ENCODE measurements at places on chromosomes 2 and 18.

- no peak for DNase-seq
Observed at GRCh38 chr2:181812106-181812743, 79.3 kb upstream of the ITPRID2 start.

DNA sequence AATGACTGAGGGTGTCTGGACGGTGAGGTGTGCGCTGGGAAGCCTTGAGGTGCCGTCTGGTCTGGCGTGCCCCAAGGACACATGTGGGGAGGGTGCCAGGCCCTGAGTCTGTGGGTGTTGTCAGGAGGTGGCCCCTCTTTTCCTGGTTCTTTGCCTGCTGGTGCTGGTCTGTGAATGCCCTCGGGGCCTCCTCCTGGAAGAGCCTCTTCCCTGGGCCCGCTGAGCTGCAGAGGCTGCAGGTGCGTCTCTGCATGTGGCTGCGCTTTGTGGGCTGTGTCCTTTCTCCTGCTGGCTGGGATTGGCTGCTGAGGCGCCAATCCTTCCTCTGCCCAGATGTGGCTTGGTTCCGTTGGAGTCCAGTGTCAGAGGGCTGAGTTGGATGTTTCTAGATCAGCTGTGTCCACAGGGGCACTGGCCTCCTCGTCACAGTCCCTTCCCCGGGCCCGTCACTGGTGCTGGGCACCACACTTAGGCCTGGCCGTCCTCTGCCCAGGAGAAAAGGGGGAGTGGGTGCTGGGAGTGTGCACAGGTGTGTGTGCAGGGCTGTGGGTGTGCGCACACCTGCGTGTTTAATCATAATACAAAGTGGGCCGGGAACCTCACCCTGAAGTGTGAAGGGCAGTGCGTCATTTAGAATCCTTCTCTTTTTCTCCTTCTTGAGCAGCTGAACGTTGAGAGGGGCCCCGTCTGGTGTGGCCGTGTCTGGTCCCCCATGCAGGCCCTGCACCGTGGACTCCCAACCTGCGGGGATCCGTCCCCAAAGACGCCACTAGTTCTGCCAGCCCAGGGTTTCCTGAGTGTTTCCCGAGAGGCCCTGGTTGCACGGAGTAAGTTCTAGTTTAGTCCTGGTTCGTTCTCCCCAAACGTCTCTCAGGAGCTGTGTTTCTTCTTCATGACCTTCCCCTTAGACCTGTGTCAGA lies 35.5 kb downstream of the RTP5 start:
- DNase-seq, result no peak

DNA sequence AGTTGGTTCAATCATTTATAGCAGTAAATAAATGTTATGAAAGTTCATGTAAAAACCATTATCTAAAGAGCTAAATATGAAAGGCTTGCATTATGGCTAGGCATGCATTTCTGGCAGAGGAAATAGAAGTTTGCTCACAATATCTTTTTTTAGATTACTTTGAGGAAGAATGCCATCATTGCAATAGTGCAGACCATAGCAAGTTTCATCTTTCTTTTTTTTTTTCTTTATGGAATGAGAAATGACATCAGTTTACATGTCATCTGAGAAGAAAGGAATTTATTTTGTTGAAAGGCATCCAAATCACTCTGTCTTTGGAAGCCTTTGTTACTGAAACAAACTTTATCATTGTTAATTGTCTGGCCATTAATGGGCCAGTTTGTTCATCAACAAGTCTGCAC lies 74.5 kb upstream of the NCKAP5 start:
- DNase-seq, result no peak

DNA sequence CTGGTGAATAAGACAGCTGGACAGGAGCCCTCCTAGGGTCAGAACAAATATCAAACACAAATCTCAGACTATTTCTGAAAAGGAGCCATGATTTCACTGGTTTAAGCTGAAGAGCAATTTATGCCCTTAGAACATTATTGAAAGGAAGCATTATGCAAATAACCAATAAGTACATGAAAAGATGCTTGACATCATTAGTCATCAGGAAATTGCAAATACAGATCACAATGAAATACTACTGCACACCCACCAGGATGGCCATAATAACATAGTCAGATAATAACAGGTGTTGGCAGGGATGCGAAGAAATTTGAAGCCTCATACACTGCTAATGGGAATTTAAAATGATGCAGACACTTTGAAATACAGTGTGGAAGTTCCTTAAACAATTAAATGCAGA lies 176.4 kb upstream of the RAB6C start:
- DNase-seq, result no peak

GRCh38 chr18:62453864-62454263 lies 69.0 kb upstream of the ZCCHC2 start:
- DNase-seq, result no peak

DNA sequence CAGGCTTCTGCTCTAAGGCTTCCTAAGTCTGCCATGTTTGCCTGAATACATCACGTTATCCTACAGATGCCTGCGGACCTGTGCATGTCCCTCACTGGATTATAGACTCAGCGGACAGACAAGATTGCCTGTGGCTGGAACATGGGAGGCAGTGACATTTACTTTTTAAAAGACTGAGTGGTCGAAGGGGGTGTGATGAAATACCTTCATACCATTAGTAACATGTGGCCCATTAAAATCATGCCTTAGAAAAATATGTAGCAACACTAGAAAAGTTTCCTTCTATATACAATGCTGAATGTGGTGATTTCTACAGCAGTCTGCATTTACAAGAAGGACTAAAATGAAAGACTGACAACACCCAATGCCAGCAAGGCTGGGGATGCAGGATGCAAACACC lies 154.4 kb downstream of the ASB1 start:
- DNase-seq, result no peak

- no peak for DNase-seq
Observed at GRCh38 chr18:56330366-56331110, 307.9 kb downstream of the TXNL1 start.

GRCh38 chr2:119349289-119349688 lies 17.3 kb downstream of the C2orf76 start:
- DNase-seq, result no peak

DNA sequence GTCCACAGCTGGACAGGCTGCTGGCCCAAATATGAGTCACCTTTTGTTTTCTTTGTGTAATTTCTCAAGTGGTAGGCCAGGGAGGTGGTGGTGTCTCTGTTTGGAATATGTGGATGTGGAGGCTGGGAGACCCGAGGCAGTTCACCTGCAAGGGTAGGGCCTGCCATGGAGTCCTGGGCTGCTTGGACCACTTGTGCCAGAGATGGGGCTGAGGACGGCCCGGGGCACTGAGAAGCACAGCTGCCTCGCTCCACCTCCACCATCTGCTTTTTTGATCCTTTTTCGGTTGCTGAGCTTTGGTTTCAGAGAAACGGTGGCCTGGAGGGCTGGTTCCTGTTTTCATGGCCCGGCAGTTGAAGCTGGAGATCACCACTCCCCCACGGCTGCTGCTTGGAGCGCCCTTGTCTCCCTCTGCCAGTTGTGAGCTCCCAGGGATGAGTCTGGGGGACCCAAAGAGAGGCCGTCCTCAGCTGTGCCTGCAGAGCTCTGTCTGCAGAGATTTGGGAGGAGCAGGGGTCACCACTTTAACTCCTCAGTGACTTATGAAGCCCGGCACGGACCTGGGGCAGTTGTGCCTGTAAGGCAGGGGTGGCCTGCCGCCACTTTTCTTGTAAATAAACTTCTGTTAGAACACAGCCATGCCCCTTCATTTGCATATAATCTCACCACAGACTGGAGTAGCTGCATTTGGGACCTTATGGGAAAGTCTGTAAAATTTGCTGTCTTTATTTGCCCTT lies 67.6 kb upstream of the MCFD2 start:
- DNase-seq, result no peak

DNA sequence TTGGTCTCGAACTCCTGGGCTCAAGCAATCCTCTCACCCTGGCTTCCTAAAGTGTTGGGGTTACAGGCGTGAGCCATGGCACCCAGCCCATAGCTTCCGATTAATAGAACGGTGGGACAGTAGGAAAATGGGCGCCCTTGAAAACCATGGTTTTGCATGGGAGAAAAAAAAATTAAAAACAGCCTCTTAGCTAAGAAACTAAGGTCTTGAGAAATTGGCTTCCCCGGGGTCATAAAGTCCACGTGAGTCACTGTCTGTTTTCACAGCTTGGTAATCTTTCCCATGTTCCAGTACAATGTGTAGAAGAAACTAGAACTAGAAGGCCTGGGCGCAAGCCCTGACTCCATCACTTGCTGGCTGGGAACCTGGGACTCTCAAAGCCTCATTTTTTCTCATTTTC lies 20.7 kb downstream of the B3GNT2 start:
- DNase-seq, result no peak

DNA sequence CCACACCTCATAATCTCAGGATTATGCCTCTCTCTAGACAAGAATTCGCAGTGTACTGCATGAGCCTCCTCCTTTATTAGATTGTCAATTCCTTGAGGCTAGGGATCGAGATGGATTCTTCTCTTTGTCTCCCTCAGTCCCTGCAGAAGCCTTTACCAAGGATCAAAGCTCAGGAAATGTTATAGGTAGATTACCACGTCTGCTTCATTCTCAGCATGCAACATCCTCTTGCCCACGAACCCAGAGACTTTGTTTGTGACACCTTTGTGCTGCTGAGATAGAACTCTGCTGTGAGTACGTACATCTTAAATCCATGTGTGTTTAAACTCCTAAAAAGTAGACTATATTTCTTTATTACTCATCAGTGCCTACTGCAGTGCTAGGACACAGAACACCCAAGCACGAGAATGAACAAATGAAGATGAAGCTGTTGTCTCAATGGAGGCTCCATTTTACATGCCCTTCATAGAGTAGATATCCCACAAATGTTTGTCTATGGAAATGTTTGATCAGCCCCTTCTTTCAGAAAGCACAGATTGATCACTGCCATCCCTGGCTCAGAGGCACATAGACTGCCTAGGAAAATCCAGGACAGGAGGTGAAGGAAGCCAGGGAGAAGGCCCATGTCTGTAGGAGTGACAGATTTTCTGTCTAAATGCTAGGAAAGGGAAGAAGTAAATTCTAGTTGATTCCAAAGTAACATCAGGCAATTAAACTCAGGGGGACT lies 98.8 kb upstream of the KLHL29 start:
- no peak for DNase-seq

- DNase-seq, result no peak
Observed at GRCh38 chr2:60987041-60987440, 30.5 kb upstream of the PEX13 start.

GRCh38 chr2:208549546-208550158 lies 143.1 kb downstream of the PTH2R start:
- no peak for DNase-seq

Measured in stimulated activated naive CD4-positive, alpha-beta T cell (primary cell).